Caudate nucleus (tissue), 63 donors: ENCODE measurements at places on chromosomes 12 and 14.
A peak's percentile ranks its signal among the peaks of the same experiment; 100 is the strongest.

GRCh38 chr12:101832030-101832429 is 1.3 kb upstream of the GNPTAB start:
- DNase-seq = no peak

GRCh38 chr12:121861636-121862254 is 3.1 kb upstream of the HPD start:
- DNase-seq = no peak

DNA sequence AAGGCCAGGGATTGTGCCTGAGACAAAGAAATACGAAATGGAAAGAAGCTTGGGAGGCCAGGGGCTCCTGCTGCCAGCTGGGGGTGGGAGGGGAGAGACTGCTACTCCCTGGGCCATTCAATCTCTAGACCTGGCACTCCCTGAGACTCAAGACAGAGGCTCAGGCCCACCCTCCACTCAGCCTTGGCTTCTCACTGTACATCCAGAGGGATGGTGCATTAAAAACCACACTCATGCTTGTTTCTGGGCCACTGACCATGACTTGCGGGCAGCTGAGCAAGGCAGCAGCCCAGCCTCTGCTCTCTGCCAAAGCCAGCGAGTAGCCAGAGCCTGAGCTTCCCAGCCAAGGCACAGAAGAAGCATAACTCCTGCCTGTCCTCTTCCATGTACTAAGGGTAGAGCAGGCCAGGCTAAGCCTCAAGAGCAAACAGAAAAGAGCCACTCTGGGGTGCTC is 41.5 kb downstream of the PITPNM2 start:
- peak; percentile 13 for DNase-seq

DNA sequence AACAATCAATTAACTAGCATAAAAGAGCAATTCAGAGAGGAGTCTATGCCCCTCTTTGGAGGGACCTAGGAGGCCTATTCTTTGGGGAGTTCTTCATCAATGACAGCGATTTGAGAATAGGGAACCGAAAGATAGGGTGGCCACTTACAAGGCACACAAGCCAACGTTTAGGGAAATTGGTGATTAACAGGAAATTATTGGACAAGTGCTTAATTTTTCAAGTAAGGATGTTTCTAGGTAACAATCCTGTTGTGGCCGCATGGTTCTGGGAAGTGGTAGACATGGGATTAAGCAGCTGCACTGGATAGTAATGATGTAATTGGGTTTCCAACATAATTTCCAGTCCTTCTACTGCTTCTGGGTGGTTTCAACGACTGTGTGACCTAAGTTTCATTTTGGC is 83.2 kb downstream of the HMGA2 start:
- no peak for DNase-seq

DNA sequence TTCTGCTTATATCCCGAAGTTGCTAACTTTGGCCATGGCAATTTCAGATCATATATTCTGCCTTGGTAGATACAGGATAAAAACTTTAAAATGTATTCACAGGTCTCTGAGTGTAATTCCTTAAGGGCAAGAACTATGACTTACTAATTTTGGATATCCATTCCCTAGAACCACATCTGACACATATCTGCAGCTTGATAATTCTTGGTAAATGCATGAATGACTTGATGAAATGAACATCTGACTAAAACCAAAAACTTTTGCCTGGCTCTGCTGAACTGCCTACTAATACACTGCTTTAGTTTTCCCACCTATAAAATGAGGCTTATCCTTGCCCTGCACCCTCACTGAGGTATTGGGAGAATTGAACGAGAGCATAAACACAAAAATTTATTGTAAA is 32.2 kb downstream of the SLC25A21 start:
- DNase-seq = no peak

DNA sequence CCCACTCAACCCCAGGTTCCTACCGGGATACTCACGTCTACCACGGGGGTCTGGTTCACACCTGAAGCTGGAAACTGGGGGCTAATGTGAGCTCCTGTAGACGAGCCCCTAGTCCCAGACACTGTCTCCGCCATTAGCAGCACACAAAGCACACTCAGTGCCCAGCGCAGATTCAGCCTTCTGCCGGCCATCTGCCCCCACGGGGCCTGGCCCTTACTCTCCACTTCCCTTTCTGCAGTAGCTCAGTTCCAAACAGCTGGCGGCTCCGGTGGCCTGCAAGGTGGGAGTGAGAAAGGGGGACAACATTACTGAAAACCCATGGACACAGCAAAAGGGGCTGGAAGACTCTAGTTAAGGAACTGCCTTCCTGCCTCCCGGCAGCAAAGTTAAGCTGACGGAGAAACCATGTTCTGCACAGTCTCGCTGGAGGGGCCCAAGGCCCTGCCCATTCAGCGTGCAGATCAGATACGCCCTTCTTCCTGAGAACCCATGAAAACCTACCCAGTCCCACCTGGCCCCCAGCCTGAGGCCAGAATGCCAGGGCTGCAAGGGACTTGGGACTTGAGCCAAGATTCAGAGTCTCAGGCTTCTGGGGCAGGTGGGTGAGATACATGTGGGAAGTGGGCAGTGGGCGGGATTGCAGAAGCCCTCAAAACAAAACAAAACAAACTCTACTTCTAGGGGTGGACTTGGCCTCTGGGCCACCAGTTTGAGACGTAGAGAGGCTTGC is 2.1 kb downstream of the SLC8B1 start:
- DNase-seq = no peak

- DNase-seq = no peak
These were observed 332.6 kb downstream of the NOVA1 start for GRCh38 chr14:26265170-26265685.

- no peak for DNase-seq
These were observed 7.3 kb upstream of the ITFG2 start for GRCh38 chr12:2805143-2805520.

- DNase-seq = no peak
These were observed 20.7 kb downstream of the ZDHHC17 start for GRCh38 chr12:76784600-76785051.

DNA sequence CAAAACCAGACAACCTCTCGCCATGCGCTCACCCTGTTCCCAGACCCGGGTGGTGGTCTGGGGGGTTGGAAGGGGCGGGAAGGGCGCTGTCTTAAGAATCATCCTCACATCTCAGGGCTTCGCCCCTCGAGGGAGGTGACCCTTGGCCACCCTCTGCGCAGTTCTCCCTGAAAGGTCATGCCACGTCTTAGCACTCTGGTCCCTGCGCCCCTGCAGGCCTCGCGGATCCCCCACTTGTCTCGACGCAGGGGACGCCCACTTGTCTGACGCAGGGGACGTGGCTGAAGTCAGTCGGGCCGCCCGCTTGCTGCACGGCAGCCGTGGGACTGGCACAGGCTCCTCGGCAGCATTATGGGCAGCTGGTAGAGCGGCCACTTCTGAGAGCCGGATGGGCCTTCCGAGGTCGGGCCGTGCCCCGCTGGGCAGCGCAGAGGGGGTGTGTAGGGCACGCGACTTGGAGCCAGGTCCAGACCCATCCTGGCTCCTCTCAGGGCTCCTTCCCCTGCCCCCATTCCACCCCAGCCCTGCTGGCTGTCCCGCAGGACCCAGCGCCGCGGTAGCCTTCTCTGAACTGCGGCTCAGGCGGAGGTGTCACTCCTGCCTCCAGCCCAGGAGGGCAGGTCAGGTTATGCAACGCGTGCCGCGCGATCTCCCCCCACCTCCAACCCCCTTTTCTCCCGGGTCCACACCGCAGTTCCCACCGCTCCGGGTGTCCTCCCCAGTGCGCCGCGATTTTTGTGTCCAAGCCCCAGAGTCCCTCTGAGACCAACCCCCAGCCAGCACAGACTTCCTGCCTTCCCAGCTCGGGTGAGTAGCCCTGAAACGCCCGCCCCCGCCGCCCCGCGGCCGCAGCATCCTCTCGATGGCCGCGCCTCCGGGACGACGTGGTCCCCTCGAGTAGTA is 40.9 kb upstream of the CAPRIN2 start:
- no peak for DNase-seq

DNA sequence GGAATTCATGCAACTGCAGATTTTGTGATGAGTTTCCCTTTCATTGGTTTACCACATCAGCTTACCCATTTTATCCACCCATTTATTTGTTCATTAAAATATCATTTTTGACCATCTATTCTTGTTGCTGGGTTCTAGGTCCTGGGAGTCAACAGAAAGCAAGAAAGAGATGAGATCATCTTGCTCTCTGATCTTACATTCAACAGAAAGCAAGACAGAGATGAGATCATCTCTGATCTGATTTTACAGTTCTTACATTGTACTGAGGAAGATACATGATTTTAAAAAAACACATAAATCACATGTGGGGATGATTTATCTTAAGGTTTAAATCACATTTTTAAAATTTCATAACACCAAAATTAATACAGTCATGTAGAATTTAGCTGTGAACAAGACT is 2.3 kb downstream of the TAS2R46 start:
- no peak for DNase-seq

DNA sequence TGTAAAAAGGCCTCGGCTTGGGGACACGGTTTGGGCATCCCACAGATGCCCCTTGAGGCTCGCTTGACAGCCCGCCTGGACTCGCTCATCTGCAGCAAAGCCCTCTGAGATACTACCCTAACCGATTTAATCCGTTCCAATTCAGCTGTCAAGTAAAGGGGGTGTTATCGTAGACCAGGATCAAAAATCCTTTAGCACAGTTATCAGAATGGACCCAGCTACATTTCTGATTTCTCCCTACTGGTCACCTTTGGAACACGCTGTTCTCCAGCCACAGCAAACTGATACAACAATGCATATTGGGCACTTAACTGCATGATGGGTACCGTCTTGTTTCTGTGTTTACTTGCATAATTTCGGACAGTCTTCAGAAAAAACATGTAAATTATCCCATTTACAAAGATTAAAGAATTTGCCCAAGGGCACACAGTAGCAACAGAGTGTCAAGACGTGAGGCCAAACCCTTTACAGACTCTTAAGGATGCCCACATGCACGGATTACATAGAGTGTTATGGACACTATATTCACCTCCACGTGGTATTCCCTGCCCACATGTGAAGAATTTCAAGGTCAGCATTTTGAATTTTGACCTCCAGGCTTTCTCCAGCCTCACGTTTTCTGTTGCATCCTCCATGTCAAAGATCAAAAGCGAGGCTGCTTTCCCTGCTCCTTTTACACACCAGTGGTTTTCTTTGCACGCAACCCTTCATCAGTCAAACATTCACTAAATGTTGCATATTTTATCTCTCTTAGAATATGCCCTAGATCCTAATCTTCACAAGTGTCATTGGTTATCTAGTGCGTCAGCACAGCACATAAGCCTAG is 3.2 kb upstream of the DUSP6 start:
- DNase-seq = no peak

DNA sequence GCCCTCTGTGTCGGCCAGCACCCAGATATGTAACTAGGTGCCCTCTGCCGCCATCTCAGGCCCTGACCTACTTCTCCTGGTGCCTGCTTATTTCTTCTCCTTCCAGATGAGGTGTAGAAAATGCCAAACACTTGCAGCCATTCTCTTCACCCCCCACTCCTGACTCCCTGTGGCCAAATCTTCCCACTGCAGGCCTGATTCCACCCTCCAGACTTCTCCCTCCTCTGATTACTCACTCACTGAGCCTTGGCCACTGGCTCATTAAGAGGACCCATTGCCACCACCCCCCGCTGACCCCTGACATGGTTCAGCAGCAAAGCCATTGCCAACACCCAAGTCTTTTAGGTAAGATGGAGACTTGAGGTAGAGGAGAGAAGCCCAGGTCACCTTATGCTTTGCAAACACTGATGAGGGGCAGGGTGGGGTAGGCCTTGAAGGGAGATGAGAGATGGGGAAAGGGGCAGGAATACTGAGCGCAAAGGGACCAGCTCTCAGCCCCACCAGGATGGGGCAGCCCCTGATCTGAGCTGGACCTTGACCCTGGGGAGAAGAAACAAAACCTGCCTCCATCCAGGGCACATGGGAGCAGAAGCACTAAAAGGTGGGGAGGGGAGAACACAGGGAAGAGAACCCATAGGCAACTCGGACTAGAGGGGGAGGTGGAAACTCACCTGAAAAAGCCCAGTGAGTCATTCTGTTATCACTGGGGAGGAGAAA is 25.1 kb upstream of the ANO2 start:
- no peak for DNase-seq

DNA sequence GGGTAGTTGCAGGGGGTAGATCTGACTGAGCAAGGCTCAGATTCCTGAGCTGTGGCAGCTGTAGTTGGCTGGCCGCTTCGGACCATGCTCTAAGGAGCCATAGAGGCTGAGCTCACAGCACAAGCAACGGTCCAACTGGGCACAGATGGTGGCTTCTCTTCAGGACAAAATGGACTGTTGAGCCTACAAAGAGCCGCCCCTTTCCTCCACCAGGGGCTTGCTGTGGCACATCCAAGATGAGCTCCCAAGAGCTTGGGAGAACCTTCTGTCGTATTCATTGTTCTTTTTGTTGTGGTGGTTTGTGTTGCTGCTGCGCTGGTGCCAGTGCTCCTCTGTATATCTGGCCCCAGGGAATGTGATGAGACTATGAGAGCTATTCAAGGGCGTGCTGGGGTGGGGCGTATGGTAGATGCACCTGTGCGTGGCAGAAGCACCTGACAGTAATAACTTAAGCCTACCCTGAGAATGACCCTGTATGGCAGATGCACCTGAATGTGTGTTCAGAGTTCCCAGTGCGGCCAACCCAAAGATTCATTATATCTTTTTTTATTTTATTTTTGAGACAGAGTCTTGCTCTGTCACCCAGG is 17.8 kb upstream of the LGALS3 start:
- no peak for DNase-seq

DNA sequence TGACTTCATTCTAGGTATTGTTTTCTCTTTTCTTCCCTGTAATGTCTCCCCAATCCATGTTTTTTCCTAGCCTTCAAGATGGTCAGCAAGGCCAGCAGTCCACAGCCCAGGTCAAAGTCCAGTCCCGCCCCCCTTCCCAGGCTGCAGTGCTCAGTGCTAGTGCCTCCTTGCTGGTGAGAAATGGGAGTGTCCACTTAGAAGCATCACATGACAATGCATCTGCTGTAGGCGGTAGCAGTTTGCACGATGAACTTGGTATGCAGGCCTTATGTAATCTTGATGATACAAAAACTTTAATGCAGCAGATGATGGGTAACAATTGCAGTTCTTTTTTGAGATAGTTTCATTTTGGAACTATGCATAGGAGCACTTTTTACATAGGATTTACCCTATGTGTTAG is 88.4 kb downstream of the PCNX1 start:
- DNase-seq = no peak
